ENCODE measurements at places on chromosomes 2 and 18. TPM values are rescaled to one million over a fixed set of nuclear protein-coding genes. Genes with fewer than 3 reads are reported as not detected.

Gene HPCAL1
- 71.4 TPM for total RNA-seq

Gene DSC3
- total RNA-seq: not detected

Gene M1AP
- 0.10 TPM for total RNA-seq

Gene MAP3K2
- total RNA-seq: 27.1 TPM

Gene TLX2
- 0.10 TPM for total RNA-seq

Gene TRIM54
- not detected for total RNA-seq

Gene ZNF519
- 13.9 TPM for total RNA-seq

Gene ZNF396
- 0.77 TPM for total RNA-seq

Gene MYO3B
- 0.17 TPM for total RNA-seq

Gene ICA1L
- total RNA-seq: 5.1 TPM

All from activated naive CD4-positive, alpha-beta T cell treated with anti-CD3 and anti-CD28 coated beads for 36 hours (primary cell).